Cardiac septum (tissue), 1 donor: ENCODE measurements at places on chromosomes 4 and X.

DNA sequence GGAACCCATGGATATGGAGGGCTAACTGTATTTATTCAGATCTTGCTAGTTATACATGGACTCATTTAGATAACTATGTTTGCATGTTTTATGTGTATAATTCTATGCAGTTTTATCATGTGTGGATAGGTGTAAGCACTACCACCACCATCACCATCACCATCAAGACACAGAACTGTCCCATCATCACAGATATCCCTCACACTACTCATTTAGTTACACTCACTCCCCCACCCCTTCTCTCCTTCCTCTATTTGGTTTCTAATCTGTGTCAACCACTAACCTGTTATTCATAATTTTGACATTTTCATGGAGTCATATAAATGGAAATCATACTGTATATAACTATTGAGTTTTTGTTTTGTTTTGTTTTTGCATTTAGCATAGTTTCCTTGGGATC, 43.7 kb downstream of the STAG2 start:
- DNase-seq, result no peak

DNA sequence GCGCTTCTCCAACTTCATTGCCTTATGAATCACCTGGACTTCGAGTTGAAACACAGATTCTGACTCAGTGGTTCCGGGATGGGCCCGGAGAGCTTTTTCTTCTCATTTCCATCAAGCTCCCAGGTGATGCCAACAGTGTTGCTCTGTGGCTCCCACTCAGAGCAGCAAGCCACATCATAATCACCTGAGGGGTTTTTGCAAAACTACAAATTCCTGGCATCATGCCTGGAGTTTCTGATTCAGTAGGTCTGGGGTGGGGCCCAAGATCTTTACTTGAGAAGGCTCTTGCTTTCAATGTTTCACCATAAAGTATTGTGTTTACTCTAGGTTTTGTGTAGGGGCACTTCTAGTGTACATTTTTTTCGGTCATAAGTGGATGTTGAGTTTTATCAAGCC, 7.0 kb downstream of the MTM1 start:
- no peak for DNase-seq

- no peak for DNase-seq
Observed at GRCh38 chrX:39749728-39750127, 348.0 kb downstream of the BCOR start.

GRCh38 chr4:89156174-89156914, 45.0 kb downstream of the TIGD2 start:
- no peak for DNase-seq

DNA sequence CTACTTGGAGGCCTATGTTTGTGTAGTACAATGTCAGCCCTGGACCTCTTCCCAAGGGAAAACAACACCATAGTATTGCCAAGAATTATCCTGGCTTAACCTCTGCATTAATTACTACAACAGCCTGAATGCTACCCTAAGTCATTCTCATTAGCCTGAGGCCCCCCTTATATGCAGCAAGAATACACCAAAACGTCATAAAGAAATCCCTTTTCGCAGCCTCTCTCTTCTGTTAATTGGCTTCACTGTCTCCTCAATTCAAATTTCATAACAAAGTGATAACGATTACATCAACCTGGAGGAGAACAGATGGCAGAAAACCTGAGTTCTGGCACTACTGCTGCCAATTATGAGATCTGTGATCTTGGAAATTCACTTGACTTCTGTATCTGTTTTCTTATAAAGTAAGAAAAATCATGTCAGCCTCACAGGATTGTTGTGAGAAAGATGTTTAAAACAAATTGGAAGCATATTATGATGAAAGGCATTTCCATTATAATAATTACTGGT, 1663.1 kb downstream of the STIM2 start:
- DNase-seq, result no peak

- DNase-seq, result no peak
Observed at GRCh38 chrX:13283950-13284546, 35.8 kb downstream of the ATXN3L start.

GRCh38 chr4:150280081-150280895, 202.0 kb downstream of the DCLK2 start:
- DNase-seq, result no peak

DNA sequence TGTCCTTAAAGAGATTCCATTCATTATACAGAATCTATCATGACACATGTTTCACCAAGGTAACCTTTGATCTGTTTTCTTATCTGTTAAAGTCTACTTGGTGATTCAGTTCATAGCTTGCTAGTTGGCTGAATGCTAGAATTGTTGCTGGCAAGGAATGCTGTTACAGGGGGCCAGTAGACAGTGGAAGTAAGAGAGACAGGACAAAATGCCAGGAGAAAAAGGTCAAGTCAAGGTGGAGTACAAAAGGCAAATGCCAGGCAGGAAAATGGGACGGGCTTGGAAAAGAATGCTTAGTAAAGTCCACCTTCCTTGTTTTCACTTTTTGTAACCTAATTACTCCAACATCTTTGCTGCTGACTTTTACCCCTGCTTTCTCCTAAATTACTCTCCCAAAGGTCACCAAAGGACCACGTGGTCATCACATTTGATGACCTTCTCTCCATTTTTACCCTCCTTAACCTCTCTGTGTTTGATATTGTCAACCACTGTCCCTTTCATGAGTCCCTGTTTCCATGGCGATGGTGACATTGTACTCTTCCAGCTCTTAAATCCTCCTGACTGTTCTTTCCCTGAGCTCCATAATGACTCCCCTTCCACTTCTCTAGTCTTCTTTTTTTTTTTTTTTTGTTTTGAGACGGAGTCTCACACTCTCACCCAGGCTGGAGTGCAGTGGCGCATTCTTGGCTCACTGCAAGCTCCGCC, 24.5 kb upstream of the TAPT1 start:
- DNase-seq, result no peak

DNA sequence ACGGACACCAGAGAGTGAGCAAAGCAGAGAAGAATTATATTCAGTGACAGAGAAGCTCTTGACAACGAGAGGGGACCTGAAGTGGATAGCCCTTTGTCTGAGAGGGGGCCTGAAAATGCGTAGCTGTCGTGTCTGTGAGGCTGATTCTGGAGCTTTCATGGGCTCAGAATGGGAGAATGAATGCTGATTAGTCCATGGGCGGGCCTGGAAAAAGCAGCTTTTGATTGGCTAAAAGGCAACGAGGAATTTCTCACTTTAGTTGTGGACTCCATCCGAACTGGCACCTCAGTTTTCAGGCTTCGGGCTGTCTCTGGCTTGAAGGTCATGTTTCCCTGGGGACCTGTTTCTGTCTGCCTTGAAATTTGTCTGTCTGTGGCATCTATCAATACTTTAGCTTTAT, 487.1 kb downstream of the TECRL start:
- DNase-seq, result no peak

DNA sequence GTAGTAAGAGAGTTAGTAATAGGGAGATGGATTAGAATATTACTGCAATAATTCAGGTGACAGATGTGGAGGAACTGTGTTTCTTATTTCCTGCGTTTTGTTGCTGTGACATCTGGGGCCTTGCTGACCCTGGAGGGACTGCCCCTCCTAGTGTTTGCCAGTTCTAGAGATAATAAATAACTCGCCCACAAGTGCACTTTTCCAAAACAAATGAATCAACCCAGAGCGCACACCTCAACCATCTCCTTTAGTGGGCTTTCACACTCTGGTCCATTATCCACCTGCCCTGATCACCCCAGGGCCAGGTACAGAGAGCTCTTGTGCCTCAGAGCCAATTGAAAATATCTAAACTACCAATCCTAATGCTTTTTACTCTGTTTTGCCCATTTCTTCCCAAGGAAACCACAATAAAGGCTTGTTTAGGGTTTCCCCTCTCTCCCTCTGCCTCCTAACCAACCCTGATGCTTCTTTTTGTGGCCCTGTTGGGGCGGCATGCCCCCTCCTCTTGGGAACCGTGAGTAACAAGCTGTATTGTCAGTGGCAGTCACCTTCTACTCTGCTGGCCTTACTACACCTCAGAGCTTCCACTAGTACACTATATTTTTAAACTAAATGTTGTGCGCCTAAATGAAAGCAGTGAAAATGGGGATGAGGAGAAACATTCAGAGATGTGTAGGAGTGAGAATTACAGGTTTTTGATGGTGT, 270.5 kb downstream of the TENM3 start:
- DNase-seq, result no peak

GRCh38 chr4:165115301-165115700, 2.6 kb upstream of the TMEM192 start:
- no peak for DNase-seq

GRCh38 chrX:73817393-73818199, 254.6 kb downstream of the CHIC1 start:
- no peak for DNase-seq

- DNase-seq, result no peak
Observed at GRCh38 chr4:181870326-181870725, 372.9 kb upstream of the TENM3 start.

GRCh38 chr4:544386-545105, 31.5 kb downstream of the TMEM271 start:
- DNase-seq, result peak; percentile 50

DNA sequence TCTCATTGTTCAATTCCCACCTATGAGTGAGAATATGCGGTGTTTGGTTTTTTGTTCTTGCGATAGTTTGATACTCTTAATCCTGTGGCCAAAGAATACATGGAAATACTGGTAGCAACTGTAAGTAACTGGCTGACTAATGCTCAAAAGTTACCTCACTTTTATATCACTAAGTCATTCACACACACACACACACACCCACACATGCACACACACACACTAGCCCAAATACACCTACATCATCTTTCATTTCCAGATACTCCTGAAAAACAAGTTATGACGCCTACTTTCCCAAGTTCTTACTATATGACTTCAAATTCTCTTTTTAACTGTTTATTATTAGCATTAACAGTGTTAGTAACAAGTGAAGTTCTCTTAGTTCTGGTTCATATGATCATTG, 101.3 kb downstream of the DCHS2 start:
- no peak for DNase-seq

DNA sequence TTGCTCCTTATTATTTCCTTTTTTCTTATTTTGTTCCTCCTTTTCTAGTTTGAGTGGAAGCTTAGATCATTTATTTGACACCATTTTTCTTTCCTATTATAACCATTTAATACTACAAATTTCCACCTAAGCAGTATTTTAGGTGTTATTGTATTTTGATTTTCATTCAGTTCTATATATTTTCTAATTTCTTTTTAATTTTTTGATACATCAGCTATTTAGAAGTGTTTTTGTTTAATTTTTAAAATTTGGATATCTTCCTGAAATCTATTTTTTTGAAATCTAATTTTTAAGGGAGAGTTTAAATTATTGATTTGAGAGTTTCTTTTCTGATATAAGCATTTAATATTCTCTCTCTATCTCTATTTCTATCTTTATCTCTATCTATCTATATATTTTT, 108.1 kb downstream of the LARP1B start:
- DNase-seq, result no peak

DNA sequence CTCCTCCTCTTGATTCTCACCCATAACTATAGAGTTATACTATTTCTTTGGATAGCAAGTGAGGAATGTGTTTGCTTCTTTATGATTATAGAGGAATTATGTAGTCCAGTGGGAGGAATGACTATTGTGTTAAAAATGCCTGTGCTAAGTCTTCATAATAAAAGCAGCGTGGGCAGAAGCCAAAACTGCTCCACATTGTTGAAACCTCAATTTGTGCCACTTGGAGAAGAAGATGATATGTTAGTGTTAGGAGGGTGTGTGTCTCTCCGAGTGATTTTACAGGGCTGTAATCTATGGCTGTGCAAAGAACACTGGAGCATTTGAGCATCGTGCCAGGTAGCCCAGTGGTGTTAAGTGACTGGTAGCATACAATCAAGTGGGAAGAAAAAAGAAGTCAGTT, 74.3 kb downstream of the FRAS1 start:
- no peak for DNase-seq

GRCh38 chr4:7049295-7049694, 6.1 kb downstream of the TADA2B start:
- no peak for DNase-seq

- DNase-seq, result no peak
Observed at GRCh38 chr4:163343604-163344146, at the start of gene NPY5R. NPY5R (plus strand) TSS chr4:163343892; CDS start chr4:163350274, 6,382 bp downstream.

- DNase-seq, result no peak
Observed at GRCh38 chrX:115719171-115719570, 158.2 kb downstream of the PLS3 start.

GRCh38 chr4:69860521-69861298, 765 bp upstream of the SULT1E1 start:
- DNase-seq, result no peak

- DNase-seq, result no peak
Observed at GRCh38 chr4:71938776-71939175, 93.0 kb upstream of the NPFFR2 start.

DNA sequence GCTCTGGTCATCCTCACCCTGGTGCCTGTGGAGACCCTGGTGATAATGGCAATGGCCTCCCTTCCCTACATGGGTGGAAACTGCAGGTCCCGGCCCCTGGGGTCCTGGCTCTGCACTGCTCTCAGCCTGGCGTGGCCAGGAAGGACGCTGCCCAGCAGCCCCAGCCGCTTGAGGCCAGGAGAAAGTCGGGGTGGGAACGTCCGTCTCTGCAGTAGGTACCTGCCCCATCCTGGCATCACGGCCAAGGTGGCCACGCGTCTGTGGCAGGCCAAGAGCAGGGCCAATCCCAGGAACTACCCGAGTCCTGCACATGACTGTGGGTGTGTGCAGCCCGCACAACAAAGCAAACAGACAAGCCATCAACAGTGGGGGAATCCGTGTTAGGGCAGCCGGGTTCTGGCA, 33.8 kb downstream of the FGFRL1 start:
- no peak for DNase-seq

DNA sequence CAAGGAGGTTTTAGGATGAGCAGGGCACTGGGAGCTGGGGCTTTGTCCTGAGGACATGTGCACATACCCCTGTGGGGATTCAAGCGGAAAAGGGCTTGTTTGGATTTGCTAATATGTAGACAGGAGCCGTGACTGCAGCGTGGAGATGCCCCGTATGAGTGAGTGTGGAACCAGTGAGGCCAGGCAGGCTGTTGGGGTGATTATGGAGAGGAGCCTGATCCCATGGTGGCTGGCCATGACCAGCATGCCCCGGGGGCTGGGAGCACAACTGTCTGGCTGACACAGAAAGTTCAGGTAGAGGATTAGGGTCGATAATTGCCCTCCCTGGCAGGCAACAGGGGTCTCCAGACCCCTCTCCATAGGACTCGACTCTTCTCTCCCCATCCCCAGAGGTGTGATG, 68.8 kb upstream of the STX18 start:
- DNase-seq, result no peak

DNA sequence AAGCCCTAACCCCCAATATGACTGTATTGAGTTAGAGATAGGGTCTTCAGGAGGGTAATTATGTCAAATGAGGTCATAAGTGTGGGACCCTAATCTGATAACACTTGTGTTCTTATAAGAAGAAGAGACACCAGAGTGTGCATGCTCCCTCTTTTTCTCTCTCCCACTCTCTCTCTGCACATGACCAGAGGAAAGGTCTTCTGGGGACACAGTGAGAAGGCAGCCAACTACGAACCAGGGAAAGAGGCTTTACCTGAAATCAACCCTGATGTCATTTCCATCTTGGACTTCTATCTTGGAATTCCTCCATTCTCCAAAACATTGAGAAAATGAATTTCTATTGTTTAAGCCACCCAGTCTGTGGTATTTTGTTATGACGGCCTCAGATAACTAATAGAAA, 97.2 kb upstream of the MAD2L1 start:
- DNase-seq, result no peak

- DNase-seq, result no peak
Observed at GRCh38 chrX:71215338-71215912, 7.6 kb upstream of the GJB1 start.

- DNase-seq, result no peak
Observed at GRCh38 chr4:681736-682451, 7.1 kb downstream of the SLC49A3 start.

- no peak for DNase-seq
Observed at GRCh38 chr4:116058129-116058528, 944.7 kb upstream of the NDST4 start.

- no peak for DNase-seq
Observed at GRCh38 chr4:139660568-139661043, 5.0 kb upstream of the MGST2 start.
